ENCODE measurements at places on chromosomes 7 and 10.

DNA sequence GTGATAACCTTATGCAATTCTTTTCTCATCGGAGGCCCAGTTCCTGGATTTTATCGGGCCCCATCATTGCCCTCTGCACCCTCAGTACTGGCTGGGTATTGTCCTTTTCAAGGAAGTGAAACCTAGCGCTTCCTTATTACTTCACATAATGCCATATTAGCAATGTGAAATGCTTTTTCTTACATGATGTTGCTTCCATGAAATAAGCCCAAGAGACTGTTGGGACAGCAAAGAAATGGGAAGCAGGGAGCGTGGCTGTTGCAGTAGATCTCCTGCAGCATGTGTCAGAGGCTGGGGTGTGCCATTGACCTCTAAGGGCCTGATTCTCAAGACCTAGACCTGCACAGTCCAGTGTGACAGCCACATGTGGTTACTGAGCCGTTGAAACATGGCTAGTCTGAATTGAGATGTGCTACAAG is 8.1 kb downstream of the CHN2 start:
- no peak for DNase-seq

DNA sequence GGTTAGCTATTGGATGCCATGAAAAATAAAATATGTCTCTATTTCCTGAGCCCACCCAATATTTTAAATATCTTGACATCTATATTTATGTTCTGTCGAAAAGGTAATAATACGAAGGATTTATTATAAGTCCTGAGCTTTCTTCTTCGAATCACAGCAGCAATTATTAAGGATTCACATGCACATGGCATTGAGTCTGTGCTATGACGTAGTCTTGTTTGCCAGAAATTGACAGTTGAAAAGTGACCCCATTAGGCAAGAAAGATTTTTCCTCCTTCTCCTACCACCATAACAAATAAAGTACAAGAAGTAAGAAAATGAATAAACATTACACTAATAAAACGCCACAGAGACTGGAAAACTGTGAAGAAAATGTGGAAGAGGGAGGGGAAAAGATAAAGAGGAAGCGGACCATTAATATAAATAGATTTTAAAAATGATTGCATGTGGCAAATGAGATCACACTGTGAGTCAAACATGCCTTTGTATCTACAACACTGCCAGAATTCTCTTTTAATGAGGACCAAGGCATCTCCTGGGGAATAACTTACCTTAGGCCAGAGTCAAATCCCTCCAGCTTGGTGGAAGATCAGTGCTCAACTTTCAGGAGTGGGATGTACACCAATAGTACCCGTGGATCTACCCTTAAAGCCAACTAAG is 21.6 kb downstream of the FZD1 start:
- DNase-seq = no peak

DNA sequence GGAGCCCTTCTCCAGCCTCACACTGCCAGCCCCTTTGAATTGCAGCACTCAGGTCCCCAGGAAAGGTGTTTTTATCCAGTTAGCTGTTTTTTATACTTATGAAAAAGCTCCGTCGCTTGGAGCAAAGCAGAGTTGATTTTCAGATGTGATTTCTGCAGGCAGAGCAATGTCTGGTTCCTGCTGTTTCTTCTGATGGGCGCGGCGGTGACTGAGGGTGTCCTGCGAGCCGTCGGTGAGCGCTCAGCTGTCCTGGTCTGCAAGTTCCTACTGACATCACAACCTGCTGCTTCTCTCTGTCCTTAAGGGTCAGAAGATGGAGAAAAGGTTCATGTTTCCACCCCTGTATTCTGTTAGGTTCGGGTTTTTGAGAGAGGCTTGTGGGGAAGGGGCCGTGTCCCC is 109.6 kb upstream of the FAM20C start:
- no peak for DNase-seq

DNA sequence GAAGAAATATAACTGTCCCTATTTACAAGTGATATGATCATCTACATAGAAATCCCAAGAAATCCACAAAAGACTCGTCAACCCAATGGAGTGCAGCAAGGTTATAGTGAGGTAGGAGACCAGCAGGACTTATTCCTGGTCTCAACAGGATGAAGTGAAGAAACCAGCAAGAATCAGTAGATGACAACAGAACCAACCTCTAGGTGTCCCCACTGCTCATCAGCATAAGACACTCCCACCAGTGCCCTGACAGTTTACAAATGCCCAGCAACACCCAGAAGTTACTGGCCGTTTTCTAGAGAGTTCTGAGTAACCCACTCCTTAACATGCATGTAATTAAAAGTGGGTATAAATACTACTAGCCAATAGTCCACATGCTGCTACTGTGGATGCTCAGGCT is 470.5 kb upstream of the LRRTM3 start:
- DNase-seq = no peak

DNA sequence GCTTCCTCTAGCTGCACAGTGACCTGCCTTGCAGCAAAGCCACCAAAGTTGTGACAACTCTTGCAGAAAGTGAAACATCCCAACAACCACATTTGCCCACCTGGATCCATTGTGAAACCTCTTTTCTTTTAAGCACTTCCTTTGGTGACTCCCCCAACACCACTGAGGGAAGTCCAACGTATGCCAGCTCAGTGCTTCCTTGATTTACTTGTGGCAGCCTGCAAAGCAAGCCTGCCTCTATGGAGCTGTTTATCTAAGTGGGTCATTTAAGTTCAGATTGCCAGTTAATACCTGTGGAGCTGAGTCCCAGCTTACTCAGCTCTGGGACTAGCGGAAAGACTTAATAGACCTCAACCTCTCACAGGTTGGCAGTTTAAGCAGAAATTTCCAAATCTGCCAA is 230.8 kb upstream of the GHITM start:
- DNase-seq = no peak

DNA sequence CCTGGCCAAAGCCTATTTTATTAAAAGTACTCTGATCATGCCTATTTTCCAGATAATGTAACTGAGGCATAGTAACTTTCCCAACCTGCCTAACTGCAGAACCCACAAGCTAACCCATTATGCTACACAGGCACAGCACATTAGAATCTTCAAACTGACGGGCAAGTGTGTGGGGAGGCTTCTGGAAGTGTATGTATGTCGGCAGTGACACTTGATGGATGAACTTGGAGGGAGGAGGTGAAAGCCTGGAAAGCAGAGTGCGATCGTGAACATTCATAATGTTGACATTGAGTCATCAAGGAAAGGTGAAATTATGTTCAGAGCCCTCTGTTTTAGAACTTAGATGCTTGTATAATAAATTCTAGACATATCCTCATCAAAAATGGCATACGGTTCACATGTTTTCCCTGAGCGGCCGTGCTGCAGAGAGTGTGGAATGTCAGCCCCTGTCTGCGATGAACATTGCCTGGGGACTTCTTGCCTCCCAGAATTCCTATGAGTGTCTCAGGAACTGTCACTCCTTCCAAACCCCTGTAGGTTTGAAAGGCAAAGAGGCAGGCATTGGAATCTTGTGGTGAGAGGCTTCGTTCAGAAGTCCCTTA is 102.4 kb downstream of the SLIT1 start:
- no peak for DNase-seq

DNA sequence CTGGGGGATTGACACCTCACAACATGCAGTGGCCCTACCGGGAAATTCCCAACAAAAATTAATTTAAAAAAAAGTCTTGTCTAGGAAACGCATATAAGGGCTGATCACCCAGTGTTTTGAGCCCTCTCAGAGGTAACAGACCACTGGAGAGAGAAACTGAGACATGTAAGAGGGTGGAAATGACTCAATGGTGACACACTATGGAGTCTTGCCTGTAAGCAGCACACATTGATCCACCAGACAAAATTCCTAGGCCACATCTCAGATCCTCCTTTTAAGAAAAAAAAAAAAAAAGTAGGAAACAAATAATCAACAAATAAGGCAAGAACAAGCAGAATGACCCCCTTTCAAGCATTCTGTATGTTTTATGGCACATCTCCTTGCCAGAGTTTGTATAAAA is 296.2 kb downstream of the MAGI2 start:
- DNase-seq = no peak

DNA sequence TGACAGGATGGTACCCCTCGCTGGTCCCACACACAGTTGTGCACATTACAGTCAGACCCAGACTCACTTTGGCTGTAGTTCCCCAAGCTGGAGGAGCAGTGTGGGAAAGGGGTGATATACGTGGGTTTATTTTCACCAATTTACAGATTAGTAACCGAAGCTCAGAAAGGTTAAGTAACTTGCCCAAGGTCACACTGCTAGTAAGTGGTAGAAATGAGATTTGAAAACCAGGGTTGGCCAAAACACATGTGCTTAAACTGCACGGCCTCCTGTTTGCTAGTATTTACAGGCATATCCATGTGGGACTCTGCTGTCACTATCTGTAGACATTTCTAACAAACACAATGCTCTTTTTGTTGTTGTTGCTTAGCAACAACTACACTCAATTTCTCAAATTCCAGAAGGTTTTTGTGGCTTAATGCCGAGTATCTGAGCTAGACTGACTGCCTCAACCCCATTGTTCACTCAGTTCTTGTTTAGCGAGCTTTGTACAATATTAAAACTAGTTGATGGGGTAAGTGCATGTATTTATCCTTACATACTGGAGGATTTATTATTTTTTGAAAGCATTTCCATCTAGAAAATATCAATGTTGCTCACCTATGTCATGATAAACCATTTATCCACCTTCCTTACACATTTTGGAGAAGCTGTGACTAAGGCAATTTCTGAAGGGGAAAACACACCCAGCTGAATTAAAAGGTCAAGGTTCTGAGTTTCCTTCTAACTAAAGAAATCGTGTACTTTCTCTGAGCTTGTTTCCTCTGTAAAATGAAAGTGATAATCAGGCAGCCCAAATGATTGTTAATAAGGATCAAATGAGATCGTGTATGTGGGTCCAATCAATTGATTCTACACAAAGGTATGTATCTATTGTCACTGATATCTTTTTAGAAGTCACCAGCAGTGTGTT is 5.3 kb upstream of the TMEM139 start:
- DNase-seq = no peak

GRCh38 chr7:143391462-143392404 is 10.6 kb downstream of the ZYX start:
- no peak for DNase-seq

- no peak for DNase-seq
Measured at GRCh38 chr7:16065939-16066338, 355.4 kb downstream of the CRPPA start.

- DNase-seq = no peak
Measured at GRCh38 chr10:97713826-97714400, 383 bp downstream of the MARVELD1 start.

DNA sequence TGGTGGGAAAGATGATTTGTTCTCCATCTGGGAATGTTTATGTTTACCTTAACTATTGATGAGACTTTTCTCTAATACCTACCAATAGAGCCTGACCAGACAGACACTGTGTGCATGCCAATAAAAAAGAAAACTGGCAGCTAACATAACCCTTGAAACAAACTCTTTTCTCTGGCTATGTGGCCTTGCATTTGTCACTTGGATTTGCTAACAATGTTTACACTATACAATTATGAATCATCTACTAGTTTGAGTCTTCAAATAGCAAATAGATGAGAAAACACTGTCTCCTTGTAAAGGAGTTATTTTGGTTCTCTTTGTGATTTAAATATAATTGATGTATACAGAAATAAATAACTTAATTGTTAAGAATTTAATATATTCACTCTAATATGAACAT is 273.1 kb downstream of the SEMA3D start:
- no peak for DNase-seq

GRCh38 chr7:1646957-1647891 is 22.9 kb upstream of the ELFN1 start:
- DNase-seq = no peak

DNA sequence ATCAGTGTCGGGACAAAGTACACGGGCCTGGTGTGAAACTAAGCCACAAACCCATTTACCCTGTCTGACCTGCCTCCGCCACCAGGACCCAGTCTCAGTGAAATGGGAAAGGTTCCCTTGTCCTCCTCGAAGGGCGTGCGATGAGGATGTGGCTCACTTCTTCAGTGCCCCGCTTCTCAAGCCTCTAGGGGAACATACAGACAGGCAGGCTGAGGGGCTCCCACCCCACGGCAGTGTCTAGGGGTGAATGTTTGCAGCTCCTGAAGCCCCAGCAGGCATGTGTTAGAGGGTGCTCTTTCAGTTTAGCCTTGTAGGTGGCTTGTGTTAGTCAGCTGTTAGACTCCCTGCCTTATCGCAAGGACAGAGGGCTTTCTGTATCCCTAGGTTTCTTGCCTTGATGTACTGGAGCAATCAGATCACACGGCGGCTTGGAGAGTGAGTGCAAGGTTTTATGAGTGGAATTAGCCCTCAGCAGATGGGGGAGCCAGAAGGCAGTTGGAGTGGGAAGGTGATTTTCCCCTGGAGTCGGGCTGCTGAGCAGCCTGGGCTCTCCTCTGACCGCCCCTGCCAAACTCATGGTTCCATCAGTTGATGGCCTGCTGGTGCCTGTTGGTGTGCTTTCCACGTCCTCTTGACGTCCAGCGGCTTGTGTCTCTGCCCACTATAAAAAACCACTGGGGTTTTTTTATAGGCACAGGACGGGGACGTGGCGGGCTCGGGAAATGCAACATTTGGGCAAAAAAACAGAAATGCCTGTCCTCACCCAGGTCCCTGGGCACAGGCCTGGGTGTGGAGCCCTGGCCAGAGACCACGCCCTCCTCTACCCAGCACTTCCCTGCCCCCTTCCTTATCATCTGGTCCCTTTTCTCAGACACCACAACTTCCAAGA is 759 bp downstream of the NUDT1 start:
- DNase-seq = no peak

DNA sequence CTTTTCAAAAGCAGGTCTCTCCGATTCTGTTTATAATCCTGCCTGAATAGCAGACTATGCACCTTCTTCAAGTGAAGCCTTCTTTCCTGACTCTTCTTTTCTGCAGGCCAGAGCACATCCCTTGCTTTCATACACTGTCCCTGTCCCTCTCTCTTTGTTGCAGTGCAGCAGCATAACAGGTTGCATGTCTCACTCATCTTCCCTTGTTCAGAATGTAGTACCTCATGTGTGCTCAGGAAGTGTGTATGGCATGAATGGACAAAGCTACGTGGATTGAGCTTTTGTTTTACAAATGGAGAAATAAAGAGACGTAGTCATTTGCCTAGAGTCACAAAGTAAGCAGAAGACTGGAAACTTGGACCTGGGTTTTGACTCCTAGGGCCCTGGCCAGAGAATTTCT is 68.0 kb downstream of the PTPRZ1 start:
- DNase-seq = no peak

- no peak for DNase-seq
Measured at GRCh38 chr10:117014835-117015234, 9.8 kb upstream of the SHTN1 start.

Measured in cerebellar nuclear complex (tissue), 1 donor.